NCI-H510A (cell line): ENCODE measurements at places on chromosomes 7 and 10.

GRCh38 chr10:8435186-8436055 lies 380.9 kb downstream of the GATA3 start:
- no peak for DNase-seq

- no peak for DNase-seq
These were observed 514.4 kb downstream of the INHBA start for GRCh38 chr7:41188163-41189130.

GRCh38 chr10:95440756-95441546 lies 120.2 kb downstream of the SORBS1 start:
- peak; percentile 36 for DNase-seq

GRCh38 chr10:15715619-15716227 lies 4.0 kb downstream of the ITGA8 start:
- DNase-seq, result no peak

DNA sequence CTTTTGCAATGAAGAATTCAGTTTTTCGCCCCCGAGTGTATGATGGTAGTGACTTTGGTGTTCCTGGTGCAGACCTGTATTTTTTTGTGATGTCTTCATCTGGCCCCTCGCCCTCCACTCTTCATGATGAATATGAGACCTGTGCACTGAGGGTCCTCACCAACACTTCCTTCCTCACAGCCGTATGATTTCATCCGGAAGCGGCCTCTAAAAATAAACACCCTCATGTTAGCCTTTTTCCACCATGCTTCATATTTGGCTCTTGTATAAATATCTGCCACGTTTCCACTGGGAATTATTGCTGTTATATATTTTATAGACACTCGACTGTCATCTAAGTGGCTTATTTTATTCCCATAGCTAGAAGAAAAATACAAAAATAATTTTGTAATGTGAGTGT lies 160.4 kb downstream of the MGMT start:
- DNase-seq, result no peak

DNA sequence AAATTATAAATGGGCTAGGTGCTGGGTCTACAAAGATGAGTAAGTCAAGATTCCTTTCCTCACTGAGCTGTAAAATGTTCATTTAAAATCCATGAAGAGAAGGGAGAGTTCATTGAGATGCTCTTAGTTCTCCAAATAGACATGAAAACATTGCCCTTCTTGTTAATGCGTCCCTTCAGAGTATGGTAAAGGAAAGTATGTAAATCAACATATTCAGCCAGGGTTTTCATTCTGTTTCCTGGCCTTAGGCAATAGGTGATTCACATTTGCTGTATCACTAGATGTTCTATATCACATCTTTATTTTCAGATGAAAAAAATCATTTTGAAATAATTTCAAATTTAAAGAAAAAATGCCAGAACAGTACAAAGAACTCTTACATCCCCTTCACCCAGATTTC lies 5.4 kb downstream of the ANKIB1 start:
- no peak for DNase-seq

GRCh38 chr10:128877141-128877540 lies 589.9 kb upstream of the MGMT start:
- DNase-seq, result no peak

GRCh38 chr7:157943561-157943960 lies 606.8 kb downstream of the DNAJB6 start:
- DNase-seq, result no peak

GRCh38 chr7:114901771-114902170 lies 20.1 kb upstream of the MDFIC start:
- DNase-seq, result no peak

- DNase-seq, result no peak
These were observed 15.8 kb upstream of the SAMD8 start for GRCh38 chr10:75095631-75096030.

DNA sequence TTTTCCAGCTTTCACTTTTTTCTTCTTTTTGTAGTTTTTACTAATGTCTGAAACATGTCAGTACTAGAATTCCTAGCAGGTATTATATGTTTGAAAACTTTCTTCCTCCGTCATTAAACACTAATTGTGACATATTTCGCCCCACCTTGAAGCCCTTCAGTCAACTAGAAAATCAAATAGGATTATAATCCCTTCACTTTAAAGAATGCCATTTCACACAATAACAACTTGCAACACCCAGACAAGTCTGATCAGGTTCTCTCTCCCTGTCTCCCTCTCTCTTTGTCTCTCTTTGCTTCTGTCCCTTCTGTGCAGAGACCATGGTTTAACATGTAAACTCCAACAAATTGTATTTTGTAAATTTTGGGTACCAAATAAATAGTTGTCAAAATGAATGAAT lies 373.5 kb downstream of the SEMA3D start:
- DNase-seq, result no peak

GRCh38 chr10:76550806-76551205 lies 1086.8 kb downstream of the KCNMA1 start:
- no peak for DNase-seq

DNA sequence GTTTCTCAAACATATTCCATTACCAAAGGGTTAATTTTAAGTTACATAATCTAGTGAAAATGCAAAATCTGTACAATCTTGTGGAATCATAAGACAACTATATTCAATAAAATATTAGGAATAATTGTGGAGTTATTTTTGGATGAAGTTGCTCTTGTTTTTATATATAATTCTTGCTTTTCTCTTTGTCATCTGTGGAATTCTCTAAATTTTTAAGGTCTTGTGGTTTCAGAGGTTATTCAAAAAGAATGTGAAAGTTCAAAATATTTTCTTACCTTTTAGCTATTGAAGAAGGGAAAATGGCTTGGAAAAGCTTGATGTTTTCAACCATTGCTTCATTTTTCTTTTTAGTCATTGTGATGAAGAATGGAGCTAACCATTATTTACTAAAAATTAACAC lies 552.1 kb downstream of the TFEC start:
- no peak for DNase-seq

GRCh38 chr10:19921300-19922140 lies 105.3 kb downstream of the PLXDC2 start:
- DNase-seq, result no peak

DNA sequence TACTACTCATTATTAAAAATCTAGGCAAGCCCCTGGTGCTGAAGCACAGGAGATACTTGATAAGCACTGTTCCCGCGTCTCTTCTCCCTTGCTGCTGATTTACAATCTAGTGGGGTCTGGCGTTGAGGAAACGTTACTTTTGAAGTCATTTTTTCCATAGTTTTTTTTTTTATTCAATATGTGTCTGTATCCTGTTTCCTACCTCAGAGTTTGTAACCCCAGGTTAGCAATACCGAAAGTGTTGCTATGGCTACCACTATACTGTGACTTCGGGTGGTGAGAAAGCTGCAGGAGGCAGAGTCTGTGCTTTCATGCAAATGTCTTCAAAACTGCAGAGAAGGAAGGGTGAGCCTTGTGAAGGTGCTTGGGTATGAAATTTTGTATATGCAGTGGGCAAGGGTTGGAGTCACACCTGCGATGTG lies 458.8 kb upstream of the GHITM start:
- no peak for DNase-seq

- peak; percentile 30 for DNase-seq
These were observed 1.7 kb upstream of the TNKS2 start for GRCh38 chr10:91796331-91797047.

DNA sequence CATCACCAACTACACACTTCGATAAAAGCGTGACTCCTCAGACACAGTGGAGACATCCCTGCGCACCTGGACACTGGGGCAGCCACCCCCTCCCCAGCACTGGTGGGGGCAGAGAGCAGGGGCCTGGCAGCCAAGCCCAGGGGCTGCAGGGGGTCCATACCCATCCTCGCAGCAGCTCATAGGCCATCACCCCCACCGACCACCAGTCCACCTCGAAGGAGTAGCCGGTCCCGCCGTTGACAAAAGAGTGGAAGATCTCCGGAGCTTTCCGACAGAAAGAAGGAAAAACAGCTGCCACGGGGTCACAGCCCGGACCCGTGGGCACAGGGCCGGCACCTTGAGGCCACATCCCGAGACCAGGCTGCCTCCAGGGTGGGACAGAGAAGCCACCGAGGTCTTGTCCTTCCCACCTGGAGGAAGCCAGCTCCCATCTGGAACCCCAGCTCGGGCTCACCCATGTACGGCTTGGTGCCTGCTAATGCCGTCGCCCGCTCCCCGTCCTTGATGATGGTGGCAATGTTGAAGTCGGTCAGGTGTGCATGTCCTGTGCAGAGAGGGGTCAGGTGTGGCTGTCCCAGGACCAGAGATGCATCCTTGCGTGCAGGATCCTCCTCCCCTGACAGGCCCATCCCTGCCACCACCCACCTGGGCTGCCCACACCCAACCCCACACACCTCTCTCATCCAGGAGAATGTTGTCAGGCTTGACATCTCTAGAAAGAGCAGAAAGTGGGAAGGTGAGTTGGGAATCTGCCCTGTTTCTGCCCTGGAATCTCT lies 38.5 kb downstream of the DPYSL4 start:
- no peak for DNase-seq

- no peak for DNase-seq
These were observed 74.3 kb upstream of the GATA3 start for GRCh38 chr10:7980196-7980595.

DNA sequence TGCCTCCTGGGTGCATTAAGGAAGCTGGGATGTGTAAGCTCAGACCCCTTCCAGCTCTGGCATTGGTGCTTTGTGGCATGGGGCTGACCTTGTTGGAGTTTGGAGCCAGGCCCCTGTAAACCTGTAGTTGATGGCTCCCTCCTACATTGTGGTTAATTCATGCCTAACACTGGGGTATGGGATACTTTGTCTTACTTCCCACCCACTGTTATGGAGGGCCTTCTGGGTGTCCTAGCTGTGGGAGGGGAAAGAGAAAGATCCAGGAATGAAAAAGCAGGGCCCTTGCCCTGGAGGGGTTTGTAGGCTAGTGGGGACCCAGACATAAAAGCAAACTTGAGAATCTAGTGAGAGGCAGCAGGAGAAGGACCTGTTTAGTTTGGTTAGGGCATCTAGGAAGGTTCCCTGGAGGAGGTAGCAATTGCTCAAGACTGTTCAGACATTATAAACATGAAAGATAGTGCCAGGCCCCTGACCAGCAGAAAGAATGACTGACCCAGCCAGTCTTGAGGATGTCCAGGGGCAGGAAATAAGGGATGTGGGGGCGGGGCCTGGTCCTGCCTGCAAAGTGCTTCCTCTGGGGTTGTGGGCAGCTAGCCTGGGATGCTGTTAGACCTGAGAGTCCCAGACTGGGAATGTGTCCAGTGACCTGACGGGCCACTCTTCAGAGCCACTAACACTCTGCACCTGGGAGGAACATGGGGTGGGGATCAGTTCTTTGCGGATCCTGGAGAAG lies 6.6 kb downstream of the ADAMTS14 start:
- no peak for DNase-seq

DNA sequence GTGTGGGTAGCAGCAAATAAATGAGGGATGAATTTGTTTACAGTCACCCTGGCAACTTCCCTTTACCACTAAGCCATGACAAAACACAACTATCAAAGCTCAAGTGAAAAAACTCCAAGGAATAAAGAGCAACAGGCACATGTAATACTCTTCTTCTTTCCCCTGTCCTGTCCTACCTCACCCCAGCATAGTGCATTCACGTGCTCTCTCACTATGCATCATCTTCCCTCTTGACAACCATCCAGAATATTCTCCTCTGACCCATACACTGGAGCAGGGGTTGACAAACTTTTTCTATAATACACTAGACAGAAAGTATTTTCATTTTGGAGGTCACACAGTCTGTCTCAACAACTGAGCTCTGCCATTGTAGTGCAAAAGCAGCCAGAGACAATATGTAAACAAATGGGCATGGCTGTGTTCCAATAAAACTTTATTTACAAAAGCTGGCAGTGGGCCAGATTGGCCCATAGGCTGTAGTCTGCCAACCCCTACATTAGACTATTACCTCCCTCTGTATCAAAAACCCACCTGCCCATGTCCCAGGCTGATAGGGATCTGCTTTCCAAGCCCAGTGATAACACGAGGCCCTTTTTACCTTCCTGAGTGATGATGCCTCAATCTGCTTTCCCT lies 354.5 kb downstream of the FGFR2 start:
- no peak for DNase-seq

DNA sequence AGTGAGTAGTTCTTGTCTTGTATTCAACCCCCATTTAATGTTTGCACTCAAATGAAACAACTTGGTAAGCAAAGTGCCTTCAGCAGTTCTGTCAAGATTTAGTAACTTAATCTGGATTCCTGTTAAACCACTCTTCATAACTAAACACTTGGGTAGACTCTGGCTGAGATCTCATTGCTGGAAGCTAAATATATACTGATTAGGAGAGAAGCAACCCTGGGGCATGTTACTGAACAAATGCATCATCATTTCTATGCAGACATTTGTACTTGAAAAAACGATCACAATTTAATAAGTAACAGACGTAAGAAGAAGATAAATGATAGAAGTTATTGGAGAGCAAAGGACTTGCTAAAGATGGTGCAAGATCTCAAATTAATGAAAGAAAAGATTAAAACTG lies 308.4 kb upstream of the POM121L12 start:
- DNase-seq, result no peak

- DNase-seq, result no peak
These were observed 98.2 kb upstream of the IMMP2L start for GRCh38 chr7:111660478-111660877.

GRCh38 chr7:127571741-127572505 lies 13.5 kb downstream of the GCC1 start:
- no peak for DNase-seq

DNA sequence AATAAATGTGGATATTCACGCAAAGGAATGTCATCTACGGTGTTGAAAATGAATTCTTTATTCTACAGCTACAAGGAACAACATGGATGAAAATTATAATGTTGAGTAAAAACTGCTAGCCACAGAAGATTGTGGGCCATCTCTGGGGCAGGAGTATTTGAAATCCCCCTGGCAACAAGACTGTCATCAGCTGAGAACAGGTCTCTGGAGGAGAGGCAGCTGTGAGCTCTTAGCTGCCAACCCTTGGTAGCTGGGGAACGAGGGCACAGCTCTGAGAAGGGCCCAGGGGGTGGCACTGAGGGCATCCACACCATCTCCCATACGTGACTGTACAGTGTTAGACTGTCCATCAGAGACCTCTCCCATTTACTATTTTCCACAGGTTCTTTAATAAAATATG lies 340.1 kb upstream of the MGMT start:
- DNase-seq, result no peak
